NCI-H2029 (cell line): ENCODE measurements at places on chromosomes 4 and X.
A peak's percentile ranks its signal among the peaks of the same experiment; 100 is the strongest.

DNA sequence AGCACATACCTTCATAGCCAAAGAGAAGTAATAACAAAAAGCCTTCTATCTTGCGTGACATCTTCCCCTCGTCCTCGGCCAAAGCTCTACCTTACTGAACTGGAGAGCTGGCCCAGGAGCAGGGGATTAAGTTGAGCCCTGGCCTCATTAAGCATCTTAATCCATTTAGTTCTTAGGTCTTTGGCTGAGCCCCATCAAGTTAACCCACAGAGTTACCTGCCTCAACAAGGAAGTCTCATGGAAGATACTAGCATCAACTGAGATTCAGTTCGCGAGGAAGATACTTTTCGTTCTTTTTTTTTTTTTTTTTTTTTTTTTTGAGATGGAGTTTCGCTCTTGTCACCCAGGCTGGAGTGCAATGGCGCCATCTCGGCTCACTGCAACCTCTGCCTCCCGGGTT, at the start of gene RS1:
TSS of gene RS1 (minus strand) at position 101 of the 400 bp plus-strand sequence. CDS start at position 61, 40 bp downstream.
- no peak for DNase-seq

GRCh38 chr4:8191136-8191747, 7.8 kb upstream of the SH3TC1 start:
- no peak for DNase-seq

GRCh38 chrX:275476-275966, 5.7 kb upstream of the PLCXD1 start:
- no peak for DNase-seq

DNA sequence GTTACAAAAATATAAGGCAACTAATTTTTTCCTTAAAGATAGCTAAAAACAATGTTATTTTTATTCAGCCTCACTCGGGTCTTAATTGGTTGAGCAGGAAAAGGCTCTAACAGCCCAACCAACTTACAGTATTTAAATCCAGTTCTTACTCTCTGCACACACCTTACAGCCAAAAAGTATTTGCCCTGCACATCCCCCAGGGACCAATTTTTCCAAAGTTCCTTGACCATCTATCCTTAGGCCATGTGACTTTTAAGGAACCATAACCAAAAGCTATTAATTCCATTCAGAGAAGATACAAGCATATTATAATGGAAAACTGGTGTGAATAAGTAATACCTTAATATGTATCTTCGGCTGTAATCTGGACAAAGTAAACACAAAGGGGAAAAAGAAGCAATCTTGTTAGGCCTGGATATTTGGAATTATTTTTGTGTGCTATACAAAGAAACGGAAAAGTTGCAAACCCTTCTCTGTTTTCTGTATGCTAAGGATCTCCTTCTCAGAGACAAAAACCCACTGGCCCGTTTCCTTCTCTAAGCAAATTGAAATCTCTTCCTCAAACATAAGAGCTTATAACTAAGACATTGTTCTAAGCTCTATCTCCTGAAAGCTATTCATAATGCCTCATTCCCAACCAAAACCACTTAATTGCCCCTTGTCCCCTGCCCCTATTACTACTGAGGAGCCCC, 1.0 kb upstream of the THAP9 start:
- no peak for DNase-seq

GRCh38 chr4:7210824-7211223, 18.5 kb downstream of the SORCS2 start:
- no peak for DNase-seq

DNA sequence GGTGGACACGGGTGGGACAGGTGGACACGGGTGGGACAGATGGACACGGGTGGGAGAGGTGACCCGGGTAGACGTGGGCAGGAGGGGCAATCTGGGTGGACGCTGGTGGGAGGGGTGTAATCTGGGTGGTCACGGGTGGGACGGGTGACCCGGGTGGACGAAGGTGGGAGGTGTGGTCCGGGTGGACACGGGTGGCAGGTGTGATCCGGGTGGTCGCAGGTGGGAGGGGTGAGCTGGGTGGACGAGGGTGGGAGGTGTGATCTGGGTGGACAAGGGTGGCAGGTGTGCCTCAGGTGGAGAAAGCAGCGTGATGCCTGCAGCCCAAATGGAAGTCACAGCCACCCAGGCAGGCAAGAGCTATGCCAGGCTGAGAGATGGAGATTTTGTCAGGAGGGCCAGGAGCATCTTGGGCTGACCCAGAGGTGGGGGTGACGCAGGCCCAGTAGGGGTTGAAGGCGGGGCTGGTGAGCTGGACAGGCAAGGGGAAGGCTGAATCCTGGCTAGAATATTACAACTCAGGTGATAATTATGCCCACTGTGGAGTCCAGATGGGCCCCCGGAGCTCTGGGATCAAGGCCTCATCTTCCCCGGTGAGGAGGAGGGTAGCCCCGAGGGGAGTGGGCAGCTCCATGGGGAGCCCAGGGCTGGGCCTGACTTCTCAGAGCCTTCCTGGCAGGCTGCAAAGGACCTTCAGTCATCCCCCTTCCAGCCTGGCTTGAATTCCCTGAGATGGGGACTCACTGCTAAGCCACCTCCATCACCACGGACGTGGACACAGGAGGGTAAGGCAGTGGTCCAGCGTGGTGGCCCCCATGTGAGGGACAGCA, 100.0 kb downstream of the ADRA2C start:
- DNase-seq: no peak

DNA sequence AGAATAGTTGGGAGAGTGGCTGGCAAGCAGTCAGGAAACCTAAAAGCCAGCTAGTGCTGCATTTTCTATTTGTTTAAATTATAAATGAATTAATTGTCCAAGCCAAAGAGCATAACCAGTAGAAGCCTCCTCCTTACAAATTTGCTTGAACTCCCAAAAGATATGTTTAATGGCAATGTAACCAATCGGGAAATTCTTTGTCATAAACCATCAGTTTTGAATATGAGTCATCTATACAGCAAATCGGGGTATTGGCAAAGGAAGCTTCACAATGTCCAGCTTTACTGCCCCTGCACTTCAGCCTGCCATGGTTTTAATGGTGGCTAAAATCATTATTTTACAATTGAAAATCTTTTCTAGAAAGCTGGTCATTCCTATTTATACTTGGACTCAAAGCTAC, 216.6 kb downstream of the SHROOM3 start:
- DNase-seq: no peak

DNA sequence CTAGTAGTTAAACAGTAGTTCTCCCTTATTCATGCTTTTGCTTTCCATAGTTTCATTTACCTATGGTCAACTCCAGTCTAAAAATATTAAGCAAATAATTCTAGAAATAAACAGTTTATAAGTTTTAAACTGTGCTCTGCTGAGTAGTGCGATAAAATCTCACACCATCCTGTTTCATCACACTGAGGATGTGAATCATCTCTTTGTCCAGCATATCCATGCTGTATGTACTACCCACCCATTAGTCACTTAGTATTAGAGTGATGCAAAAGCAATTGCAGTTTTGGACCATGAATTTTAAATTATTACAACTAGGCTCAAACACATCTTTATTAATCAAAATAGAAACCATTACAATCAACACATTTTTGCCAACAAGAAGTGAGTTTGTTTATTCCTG, 187.4 kb downstream of the TEX13C start:
- no peak for DNase-seq

GRCh38 chr4:185805262-185805802, 6.7 kb downstream of the SORBS2 start:
- no peak for DNase-seq

- DNase-seq: peak; percentile 34
These were observed 22.7 kb downstream of the JAKMIP1 start for GRCh38 chr4:6177587-6178197.

GRCh38 chrX:9233141-9233540, 199.2 kb upstream of the FAM9B start:
- DNase-seq: no peak

- DNase-seq: no peak
These were observed 134.5 kb downstream of the BTC start for GRCh38 chr4:74659576-74660411.

DNA sequence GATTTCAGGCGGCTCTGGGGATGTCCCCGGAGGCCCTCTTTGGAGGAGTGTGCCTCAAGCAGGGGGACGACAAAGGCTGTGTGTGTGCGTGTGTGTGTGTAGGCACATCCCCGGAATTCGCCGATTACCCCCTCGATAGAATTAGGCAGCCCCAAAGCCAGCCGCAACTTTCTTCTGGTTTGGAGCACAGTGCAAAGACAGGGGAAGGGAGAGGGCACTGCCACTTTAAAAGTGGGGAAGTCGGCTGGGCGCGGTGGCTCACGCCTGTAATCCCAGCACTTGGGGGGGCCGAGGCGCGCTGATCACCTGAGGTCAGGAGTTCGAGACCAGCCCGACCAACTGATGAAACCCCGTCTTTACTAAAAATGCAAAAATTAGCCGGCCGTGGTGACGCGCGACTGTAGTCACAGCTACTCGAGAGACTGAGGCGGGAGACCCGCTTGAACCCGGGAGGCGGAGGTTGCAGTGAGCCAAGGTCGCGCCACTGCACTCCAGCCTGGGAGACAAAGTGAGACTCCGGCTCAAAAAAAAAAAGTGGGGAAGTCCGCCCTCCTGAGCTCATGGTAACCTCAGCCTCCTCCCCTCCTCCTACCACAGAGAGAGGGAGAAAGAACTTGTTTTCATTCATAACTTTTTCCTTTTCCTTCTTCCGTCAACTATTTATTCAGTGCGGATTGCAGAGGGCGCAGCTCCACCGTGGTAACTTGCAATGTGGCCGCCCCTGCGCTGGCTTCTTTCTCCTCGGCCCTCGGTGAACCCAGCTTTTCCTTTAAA, 2.4 kb downstream of the SPRY1 start:
- DNase-seq: no peak

GRCh38 chr4:7313347-7313811, 121.0 kb downstream of the SORCS2 start:
- DNase-seq: no peak

DNA sequence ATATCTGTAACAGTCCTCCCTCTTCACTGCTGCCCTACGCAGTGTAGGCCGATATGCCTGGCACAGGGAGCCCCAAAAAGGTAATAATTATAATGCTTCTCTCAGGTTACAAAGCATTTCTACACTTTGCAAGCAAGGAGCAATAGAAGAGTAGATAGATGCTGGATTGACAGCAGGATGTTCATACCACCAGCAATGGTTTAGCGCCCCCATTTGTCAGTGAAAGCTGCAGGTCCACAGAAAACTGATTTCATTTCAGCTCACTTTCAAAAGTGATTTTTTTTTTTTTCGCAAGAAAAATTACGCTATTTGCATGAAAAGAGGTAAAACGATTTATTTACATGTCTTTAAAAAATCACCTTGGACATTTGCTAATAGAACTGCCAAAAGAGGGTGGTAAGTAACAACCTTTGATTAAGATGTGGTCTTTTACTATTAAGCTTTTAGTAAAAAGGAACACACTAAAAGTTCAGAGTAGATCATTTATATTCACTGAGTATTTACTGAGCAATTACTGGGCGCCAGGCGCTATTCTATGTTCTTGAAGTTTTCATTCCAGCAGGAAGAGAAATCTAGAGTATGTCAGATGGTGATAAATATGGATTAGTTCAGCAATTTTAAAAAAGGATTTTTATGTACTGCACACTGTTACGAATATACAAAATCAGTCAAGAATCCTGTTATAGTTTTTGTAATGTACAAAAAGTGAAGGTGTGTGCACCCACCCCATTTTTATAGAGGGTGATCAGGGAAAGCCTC, 34.4 kb downstream of the HPF1 start:
- DNase-seq: no peak

- DNase-seq: no peak
These were observed 92.7 kb upstream of the NDST3 start for GRCh38 chr4:117941611-117942010.

DNA sequence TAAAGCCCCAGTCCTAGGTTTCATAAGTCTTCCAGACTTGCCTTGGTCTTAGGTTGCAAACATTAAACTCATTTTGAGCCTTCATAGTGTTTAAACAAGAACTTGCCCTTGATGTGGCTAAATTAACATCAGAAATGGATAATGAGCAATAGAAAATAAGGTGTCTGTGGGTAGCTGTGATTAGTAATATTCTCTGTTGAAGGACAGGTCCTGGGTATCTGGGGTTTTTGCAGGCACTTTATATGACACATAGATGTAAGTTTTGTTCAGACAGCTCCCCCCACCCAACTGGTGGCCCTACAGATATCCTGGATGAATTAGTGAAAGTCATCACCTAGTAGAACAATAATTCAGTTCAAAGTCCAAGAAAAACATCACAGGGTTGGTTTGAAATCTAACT, 272.5 kb downstream of the PTTG2 start:
- no peak for DNase-seq

- DNase-seq: peak; percentile 4
These were observed 91.5 kb downstream of the ELOVL6 start for GRCh38 chr4:110106931-110107296.

- DNase-seq: no peak
These were observed 48.6 kb upstream of the ARSJ start for GRCh38 chr4:114028071-114028470.

- no peak for DNase-seq
These were observed 108.0 kb downstream of the SLIT2 start for GRCh38 chr4:20359692-20360091.

GRCh38 chrX:153019166-153019565, 25.2 kb upstream of the PNMA5 start:
- no peak for DNase-seq

DNA sequence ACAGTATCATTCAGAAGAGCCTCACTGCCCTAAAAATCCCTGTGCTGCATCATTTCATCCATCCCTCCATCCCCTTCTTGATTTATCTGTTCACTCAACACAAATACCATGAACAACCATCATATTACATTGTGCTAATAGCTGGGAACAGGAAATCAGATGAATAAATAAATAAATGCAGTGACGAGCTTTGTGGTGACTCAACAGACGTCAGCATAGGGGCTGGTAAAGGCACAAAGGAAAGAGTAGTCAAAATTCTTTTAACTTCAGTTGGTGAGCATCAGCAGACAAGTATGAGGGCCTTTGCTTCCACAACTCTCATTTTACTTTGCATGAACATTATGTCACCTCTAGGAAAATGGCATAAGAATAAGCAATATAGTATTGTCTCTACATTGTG, 65.5 kb downstream of the EDNRA start:
- no peak for DNase-seq

- peak; percentile 20 for DNase-seq
These were observed 52.4 kb upstream of the TMEM33 start for GRCh38 chr4:41882625-41883347.

DNA sequence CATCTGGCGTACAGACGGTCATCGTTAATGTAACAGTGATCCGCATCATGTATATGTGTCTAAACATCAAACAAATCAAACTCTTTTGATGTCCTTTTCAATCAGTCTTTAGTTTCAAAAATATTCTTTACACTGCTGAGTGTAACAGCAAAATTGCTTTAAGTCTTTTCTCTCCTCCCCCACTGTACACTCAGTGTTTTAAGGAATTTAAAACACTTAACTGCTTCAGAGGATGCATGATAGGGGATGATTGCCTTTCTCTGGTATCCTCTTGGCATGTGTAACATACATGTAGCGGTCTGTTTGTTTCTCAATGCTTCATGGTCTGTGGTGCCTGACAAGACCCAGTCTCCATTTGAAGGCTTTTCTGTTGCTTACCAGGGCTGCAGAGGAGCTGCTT, 41.6 kb downstream of the LIMCH1 start:
- DNase-seq: no peak
